ENCODE measurements at places on chromosomes 1 and 21.

GRCh38 chr1:21278208-21278859 is 11.9 kb downstream of the ECE1 start:
- no peak for DNase-seq

DNA sequence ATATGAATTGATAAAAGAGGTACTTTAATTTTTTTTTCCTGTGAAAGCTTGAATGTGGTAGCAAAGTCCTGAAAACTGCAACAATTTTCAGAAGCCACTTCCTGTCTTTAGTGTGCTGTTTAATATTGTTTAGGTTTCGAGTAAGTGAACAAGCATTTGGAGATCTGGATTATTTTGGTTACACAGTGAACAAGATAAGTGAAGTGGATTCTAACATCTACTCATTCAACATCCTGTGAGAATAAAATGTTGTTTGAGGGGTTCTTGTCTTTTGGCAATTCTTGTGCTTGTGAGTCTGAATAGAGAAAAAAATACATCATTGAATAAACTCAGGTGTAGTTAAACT is 35.2 kb upstream of the PLA2G4A start:
- DNase-seq = no peak

DNA sequence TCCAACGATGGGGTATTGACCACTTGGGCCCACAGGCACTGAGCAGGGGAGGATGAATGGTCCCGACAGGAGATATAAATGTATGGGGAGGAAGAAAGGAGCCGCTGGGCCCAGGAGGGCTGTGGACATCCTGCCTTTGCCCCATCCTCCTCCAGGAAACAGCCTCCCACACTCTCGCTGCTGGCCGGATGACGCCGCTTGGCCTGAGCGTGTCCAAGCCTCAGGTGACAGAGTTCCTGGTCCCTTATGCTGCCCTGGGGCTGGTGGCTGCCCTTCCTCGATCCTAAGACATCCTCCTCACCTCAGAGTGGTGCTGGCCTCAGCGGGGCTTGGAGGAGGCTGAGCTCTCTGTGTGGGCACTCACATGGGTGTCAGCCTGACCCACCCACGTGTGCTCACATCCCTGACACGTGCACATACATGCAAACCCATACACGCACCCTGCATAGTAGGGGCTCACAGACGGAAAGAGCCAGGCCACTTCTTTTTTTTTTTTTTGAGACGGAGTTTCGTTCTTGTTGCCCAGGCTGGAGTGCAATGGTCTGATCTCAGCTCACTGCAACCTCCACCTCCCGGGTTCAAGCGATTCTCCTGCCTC is 5.9 kb upstream of the SERINC2 start:
- DNase-seq = no peak

DNA sequence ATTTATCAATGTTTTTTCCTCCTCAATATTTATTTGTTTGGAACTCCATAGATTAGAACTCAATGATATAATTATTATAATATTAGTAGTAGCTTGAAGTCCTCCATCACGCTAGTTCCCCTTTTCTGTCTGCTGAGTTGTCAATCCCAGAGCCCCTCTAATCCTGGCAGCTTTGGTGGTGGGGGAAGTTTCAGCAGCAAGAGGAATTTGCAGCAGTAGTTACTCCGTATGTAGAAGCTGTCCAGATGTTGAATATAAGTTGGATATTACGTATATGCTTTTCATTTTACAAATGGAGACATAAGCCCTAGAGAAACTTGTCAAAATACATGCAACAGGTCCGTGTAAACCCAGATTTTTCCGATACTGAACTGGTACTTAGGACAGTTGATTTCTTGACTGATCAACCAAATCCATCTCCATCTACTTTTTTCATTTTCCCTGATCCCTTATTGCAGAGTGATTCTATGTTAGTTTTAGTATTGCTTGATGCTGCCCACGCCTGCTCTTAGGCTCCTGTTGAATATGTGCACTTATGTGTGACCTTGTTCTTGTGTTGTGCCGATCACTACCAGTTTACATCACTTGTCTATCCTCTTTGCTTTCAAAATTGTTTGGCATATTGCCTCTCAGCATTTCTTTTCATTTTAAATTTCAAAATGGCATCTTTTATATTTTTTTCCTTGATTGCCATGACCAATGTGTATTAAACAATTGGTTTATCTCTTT is 28.1 kb downstream of the SMAP2 start:
- DNase-seq = no peak

GRCh38 chr1:101476541-101476940 is 239.7 kb downstream of the S1PR1 start:
- no peak for DNase-seq

DNA sequence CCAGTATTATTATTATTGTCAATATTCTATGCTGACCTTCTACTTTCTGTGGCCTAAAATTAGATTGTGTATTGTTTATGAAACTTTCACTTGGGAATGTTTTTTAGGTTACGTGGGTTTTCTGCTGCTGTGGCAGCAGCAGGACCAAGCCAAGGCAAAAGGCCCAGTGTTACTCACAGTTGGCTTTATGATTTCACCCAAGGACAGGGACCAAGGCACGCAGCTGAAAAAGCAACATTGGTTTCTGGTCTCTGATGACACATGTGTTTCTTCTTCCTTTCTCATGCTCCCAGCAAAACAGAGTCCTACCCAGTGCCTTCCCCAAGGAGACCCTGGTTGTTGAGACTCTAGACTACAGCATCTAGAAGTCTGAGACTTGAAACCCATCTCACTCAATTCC is 413.7 kb downstream of the SETD4 start:
- DNase-seq = no peak

GRCh38 chr1:36796733-36797132 is 237.6 kb downstream of the GRIK3 start:
- no peak for DNase-seq

GRCh38 chr1:231702804-231703203 is 76.2 kb downstream of the DISC1 start:
- DNase-seq = no peak

GRCh38 chr1:167373398-167373797 is 144.9 kb downstream of the CD247 start:
- DNase-seq = no peak

- no peak for DNase-seq
Measured at GRCh38 chr1:6025269-6026094, 20.2 kb upstream of the KCNAB2 start.

DNA sequence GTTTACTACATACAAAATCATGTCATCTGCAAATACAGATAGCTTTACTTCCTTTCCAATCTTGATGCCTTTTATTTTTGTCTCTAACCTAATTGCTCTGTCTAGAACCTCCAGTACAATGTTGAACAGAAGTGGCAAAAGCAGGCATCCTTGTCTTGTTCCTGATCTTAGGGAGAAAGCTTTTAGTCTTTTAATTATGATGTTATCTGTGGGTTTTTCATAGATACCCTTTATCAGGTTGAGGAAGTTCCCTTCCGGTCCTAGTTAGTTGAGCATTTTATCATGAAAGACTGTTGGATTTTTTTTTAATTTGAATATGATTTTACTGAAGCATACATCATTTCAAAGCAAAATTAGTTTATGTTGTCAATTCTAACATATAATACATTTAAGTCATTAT is 45.7 kb upstream of the DISC1 start:
- no peak for DNase-seq

DNA sequence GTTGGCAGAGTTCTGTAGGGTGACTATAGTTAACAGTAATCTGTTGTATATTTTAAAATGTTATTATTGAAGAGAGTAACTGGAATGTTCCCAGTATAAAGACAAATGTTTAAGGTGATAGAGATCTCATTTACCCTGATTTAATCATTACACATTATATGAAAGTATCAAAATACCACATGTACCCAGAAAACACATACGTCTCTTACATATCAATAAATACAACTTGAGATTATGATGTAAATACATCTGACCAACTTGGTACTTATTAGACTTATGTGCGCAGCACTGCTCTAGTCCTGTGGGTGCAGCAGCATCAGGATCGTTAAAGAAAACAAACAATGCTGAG is 670 bp upstream of the PARK7 start:
- no peak for DNase-seq

DNA sequence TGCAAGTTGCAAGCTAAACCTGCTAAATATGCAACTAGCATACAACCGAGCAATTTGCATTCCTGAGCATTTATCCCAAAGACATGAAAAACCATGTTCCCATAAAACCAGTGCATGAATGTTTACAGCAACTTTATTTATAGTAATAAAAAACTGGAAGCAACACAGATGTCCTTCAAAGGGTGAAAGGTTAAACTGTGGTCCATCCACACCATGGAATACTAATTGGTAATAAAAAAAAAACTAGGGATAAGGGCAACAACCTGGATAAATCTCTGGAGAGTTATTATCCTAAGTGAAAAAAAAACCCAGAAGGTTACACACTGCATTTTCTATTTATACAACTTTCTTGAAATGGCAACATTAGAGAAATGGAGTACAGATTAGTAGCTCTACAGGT is 474.1 kb downstream of the SMYD3 start:
- DNase-seq = no peak

GRCh38 chr1:81670286-81670685 is 130.4 kb upstream of the ADGRL2 start:
- DNase-seq = no peak

DNA sequence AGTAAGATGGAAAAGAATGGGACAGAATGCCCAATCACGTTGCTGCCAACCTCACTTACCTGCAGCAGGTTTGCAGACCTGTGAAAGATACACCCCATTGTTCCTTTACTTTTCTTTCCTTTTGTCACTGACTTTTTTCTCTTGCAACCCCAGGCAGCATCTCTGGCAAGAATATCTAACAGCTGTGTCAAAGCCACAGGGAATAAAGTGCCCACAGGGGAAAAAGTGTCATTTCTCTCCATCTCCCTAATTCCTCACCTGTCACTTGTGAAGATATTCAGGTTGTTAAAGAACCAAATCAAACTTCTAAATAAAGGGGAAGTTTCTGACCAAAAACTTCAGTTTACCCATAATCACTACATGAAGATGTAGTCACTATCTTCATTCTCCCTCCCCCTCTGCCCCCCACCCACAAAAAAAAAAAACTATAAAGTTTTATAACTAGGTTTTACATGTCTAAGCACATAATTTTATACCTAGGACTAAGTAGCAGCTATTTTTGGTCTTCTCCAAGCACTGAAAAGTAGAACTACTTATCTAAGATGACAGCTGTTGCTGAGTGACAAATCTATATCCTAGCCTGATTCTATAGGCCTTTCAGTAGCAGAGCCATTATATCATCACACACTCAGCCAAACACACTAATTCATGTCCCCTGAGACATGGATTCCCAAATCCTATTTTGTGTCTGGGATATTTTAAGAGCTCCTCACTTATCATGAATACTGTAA is 54.9 kb downstream of the TBX15 start:
- DNase-seq = no peak

DNA sequence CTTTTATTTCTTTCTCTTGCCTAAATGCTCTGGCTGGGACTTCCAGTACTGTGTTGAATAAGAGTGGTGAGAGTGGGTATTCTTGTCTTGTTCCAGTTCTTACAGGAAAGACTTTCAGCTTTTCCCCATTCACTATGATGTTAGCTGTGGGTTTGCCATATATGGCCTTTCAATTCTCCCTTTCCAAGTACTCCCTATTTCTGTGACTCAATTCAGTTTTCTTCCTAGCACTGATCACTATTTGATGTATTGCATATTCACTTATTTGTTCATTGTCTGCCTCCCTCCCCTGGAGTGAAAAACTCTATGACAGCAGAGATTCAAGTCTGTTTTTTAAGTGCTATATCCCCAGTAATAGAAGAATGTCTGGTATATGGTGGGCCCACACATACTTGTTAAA is 618.2 kb upstream of the CAMK1G start:
- DNase-seq = no peak

GRCh38 chr1:110430366-110430765 is 20.6 kb upstream of the PROK1 start:
- no peak for DNase-seq

DNA sequence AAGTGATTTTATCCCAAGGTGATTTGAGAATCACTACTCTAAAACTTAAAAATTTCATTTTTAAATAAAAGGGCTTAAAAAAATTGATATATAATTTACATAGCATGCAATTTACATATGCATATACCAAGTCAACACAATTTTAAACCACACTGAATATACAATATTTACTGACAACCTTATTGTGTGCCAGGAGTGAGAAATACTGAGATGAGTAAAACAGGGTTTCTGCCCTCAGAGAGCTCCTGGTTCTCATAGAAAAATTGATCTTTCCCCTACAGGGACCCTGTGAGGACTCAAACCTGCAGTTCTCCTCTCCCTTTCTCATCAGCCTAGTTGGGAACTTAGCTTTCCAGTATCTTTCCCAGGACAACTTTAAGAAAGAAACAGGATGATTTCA is 27.0 kb downstream of the PLPP3 start:
- no peak for DNase-seq

DNA sequence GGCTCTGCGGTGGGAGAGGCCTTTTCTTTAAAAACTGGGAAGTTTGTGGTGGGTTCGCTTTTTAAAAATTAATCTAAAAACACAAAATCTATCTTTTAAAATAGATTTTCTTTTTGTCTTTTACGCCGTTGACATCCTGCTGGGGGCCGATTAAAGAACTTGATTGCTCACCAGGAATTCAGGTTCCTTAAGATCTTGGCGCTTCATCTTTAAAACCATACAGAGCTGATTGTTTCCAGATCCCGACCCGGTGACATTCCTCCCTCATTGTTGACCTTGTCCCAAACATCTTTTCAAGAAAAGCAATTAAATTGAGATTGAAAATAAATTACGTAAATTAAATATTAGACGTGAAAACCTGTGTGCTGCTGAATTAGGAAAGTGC is 546 bp upstream of the ZNF697 start:
- DNase-seq = no peak

GRCh38 chr1:32934535-32934934 is 30.1 kb downstream of the RNF19B start:
- no peak for DNase-seq

DNA sequence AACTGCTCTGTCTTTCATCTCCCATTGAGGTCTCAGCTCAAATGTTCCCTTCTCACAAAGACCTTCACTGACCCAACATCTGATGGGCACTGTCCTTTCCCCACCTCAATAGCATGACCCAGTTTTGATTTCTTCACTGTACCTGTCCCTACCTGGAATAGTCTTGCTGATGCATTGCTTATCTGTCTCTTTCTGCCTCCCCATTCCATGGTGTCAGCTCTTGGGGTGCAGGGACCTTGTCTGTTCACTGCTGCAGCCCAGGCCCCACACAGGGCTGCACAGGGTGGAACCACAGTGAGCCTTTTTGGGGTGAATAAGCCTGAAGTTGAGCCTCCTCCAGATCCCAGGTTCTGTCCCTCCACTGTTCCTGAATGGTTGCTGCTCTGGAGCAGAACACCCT is 414.9 kb downstream of the PTPRU start:
- no peak for DNase-seq

DNA sequence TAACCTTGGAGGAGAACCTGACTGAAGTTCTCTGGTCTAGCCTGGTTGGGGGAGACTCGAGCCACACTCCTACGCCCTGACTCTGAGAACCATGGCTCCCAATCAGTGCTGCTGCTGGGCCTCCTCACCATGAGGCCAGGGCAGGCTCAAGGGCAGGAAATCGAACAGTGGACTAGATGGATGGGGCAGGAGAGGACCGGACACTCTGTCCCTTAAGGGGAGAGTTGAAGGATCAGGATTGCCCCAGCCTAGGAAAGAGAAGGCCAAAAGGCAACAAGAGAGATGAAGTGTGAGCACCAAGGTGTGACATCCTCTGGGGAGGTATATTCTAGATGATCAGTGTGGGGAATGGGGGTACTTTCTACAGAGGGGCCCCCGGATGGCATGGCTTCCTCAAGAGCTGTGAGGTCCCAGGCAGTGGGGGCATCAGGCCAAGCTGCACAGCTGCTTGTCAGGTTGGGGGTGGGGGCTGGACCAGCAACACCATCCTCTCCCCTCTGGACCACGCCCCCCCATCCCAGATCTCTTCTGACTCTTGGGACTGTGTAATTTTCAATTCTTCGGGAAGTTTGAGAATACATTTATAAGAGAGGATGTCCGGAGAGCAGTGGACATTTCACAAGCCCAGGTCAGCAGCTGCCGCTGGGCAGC is 34.0 kb downstream of the MX1 start:
- no peak for DNase-seq
